ENCODE measurements at places on chromosomes 7 and 10.

DNA sequence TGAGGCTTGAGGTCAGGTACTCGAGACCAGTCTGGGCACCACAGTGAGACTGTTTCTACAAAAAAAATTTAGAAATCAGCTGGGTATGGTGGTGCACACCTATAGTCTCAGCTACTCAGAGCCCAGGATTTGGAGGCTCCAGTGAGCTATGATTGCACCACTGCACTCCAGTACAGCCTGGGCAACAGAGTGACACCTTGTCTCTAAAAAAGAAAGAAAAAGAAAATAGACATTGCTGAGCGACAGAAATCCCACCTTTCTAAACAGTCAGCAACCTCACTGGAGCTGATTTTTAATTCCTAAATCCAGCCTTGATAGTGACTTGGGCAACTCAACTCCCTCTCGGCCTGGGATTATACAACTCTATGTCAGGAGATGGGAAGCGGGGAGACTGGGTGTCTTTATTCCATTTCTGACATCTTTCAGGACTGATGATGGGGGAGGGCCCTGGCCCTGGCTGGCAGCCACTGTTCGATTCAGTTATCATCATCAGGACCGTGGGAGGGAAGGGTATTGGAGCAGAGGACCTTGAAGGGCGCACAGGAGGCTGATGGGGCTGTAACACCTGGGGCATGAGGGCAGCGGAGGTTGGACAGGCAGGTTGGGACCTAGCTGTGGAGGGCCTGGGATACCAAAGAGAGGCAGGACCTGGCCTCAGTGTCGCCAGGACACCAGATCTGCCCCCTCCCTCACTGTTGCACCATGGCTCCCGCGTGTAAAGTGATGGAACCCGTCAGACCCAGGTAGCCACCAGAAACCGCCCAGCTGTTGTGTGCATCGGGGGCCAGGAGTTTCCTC is 14.7 kb downstream of the HSPB1 start:
- DNase-seq = no peak

GRCh38 chr10:8158193-8159071 is 103.9 kb downstream of the GATA3 start:
- DNase-seq = no peak

DNA sequence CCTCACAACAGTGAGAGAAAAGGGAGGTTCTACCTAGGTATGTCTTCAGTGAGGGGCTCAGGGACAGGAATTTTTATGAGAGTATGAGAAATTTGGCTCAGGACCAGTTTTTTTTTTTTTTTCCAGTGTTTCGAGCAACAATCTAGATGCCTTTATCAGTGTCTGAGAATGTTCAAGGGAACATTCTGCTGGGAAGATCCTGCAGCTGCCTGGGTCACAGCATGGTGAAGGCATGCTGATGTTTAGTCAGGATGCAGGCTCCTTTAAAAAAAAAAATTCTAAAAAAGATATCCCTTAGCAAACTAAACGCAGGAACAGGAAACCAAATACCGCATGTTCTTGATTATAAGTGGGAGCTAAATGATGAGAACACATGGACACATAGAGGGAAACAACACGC is 31.0 kb downstream of the SBDS start:
- no peak for DNase-seq

- DNase-seq = no peak
Measured at GRCh38 chr7:11331128-11332102, 357.7 kb downstream of the PHF14 start.

GRCh38 chr10:132294561-132295318 is 13.0 kb downstream of the STK32C start:
- DNase-seq = no peak

DNA sequence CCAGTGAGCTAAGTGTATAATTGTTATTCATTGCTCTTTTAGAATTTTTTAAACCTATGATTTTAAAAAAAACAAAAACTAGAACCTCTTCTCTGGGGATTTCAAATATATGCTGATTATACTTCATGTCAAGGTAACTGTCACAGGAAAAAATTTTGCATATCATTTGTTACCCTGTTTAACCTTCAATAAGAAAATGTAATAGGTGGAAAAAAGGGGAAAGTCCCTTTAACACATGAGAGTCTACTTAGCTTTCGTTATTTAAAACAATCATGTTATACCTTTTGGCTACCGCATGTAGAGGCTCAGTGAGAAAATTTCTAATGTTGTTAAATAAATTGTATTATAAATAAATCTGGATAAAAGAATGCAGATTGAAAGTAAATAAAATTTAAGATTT is 190.1 kb upstream of the AKR1E2 start:
- DNase-seq = no peak

DNA sequence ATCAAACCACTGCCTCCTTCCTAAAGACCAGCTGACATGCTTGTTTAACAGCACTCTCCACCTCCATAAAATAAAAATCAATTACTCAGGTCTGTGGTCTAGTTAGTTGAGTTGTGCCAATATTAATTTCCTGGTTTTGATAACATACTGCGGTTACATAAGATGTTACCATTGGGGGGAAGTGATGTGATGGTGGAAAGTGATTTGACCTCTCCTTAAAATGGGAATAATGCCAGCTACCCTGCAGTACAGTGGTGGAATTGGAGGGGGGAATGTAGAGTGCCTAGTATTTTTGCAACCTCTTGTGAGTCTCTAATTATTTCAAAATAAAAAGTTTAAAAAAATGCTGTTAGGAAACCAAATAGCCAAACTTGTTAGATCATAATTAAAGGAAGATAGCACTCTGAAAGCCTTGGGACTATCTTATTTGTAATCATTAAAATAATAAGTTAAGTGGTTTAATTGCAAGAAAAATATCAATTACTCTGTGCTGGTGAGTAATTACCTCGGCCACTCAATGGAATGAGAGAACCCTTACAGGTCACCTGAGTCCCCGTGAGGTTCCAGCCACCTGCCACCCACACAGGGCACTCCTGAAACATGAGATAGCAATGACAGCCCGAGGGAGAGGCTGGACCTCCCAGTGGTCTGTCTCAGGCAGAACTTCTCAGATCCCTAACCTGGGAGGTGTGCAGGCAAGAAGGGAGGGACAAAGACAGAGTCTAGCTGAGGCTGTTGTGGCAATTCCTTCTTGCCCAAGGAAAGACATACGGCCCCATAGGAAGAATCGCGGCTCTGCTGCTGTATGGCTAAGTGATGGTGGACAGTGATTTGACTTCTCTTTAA is 94.1 kb downstream of the SH3PXD2A start:
- DNase-seq = no peak

DNA sequence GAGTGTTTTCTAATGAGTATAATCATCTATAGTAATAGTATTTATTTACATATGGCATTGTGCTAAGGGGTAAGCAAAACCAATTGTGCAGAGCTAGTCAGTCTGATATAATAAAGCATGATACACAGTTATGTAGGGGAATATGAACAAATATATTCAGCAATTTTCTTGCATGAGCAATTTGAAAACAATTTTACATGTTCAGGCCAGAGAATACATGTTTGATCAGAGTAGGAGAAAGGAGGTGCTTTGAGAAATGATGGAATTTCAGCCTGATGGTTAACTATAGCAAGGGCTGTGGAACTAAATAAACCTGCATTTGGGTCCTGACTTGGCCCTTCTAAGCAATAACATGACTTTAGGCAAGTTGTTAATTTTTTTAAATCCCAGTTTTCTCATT is 214.5 kb downstream of the TWIST1 start:
- no peak for DNase-seq

- no peak for DNase-seq
Measured at GRCh38 chr7:323410-323809, 33.4 kb downstream of the FOXL3 start.

DNA sequence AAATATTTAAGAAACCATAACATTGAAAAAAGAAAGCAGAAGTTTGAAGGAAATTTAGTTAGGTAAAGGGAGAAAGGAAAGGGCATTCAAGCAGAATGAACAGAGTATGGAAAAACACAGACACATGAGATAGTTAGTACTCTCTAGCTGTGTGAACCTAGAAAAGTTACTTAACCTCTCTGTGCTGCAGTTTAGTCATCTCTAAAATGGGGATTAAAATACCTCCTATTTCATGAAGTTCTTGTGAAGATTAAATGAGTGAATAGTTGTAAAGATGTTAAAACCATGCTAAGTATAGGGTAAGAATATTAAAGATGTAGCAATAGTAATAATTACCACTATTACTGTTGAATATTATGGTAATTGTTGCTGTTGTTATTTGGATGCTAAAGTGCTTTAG is 269.6 kb downstream of the SLC25A13 start:
- no peak for DNase-seq

- DNase-seq = no peak
Measured at GRCh38 chr7:105759670-105760550, 116.5 kb downstream of the ATXN7L1 start.

GRCh38 chr10:14625765-14626525 is 148.8 kb downstream of the FAM107B start:
- DNase-seq = no peak

DNA sequence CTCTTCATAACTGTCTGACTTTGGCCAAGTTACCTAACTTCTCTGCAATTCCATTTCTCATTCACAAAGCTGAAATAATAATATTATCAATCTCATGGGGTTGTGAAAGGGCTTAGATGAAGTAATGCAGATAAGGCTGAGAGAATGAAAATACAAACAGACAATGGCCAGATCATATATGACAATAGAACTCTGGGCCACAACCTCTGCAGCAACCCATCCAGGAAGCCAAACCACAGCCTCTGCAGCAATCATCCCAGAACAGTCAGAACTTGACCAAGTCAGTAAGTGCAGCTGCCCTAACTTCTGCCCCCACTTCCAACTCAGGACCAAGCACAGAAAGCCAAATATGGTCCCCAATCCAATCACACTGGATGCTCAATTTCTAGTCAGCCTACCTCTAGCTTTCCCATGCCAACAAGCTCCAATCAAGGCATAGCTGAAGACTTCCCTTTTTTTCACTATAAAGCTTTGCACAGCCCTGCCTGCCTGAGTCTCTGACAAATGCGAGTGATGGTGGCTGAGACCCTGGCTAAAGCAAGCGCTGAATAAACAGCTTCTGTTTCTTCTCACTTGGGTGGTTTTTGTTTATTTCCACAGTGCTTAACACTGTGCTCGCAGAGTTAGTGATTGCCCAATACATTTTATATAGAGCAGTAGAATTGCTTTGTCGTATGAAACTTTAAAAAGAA is 34.8 kb upstream of the TNPO3 start:
- DNase-seq = no peak

DNA sequence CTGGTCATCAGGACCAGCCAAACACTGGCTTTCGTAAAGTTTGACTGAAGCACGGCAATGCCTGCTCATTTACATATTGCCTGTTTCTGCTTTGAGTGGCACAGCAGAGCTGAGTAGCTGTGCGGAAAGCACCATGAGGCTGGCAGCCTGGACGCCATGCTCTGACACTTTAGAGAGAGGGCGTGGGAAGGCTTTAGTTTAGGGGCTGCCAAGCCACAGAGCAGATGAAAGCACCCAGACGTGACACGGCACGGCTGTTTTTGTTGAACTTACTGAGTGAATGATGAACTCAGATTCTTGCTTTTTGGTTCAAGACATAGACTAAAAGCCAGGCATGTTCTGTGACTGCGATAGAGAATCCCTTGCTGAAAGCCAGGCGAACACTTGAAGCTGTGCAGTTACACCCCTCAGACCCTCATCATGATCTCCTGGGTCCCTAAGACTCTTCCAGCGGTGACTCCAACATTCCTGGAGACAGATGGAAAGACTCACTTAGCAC is 182.1 kb downstream of the ZMYND11 start:
- no peak for DNase-seq

DNA sequence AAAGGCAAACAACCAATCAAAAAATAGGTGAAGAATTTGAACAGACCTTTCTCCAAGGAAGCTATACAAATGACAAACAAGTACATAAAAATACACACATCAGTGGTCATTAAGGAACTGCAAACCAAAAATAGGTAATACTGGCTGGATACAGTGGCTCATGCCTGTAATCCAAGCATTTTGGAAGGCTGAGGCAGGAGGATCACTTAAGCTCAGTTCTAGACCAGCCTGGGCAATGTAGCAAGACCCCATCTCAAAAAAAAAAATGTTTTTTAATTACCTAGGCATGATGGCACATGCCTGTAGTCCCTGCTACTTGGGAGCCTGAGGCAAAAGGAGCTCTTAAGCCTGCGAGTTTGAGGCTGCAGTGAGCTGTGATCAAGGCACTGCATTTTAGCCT is 19.3 kb downstream of the CDCA7L start:
- no peak for DNase-seq

- no peak for DNase-seq
Measured at GRCh38 chr7:12564996-12565764, 5.3 kb upstream of the SCIN start.

- DNase-seq = no peak
Measured at GRCh38 chr10:112243713-112244112, 39.5 kb upstream of the TECTB start.

GRCh38 chr7:158702944-158703343 is 1.7 kb downstream of the NCAPG2 start:
- DNase-seq = no peak

DNA sequence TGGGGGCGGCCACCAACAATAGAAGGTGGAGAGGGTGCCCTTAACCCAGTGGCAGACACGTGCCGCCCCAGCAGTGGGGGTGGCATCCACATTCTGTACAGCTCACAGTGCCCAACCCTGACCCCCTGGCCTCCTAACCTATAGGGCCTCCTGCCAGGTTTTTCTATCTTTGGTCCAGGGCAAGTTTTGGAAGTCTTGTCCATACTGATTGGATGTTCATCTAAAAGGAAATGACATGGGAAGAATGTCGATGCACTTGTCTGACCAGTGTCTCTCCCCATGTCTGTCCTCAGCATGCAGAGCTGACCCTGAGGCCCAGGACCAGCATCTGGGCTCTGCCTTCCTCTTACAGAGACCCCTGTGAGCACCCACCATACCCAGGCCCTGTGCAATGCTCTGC is 32.3 kb upstream of the ANTXRL start:
- DNase-seq = no peak

Measured in activated T-helper 1 cell treated with Interleukin-2 at 50 U/mL for 16 hours (primary cell).